ENCODE measurements at places on chromosomes 7 and 10.

GRCh38 chr10:3238115-3238871 is 65.7 kb upstream of the PITRM1 start:
- no peak for DNase-seq

- DNase-seq: no peak
Measured at GRCh38 chr7:55110282-55110992, 91.6 kb downstream of the EGFR start.

- DNase-seq: no peak
Measured at GRCh38 chr7:1149351-1149794, 10.6 kb downstream of the ZFAND2A start.

DNA sequence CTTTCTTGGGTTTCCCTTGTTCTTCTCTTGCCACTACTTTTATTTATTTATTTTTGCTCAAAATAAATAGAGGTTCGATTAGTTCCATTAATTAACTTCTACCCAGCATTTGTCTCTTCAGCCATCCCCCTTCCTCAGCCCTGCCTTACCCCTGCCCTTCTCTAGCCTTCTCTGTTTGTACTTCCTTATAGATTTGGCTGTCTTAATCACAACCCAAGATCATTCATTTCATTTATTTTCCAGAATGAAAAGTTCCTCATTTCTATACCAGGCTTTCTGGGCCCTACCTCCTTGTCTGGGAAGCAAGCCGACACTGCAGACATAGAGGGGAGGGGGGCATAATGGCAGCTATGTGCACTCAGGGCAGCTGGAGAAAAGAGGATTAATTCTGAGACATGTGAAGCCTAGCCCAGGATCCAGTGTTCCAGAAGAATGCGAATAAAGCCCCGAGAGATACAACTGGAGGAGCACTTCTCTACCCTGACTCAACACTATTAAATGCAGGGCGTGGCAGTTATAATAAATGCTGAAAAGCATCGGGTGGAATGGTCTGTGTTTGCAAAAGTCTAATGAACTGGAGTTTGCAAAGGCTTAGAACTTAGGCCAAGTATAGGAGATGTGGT is 6.4 kb upstream of the PDCD4 start:
- no peak for DNase-seq

- DNase-seq: no peak
Measured at GRCh38 chr7:39816462-39817060, 133.5 kb upstream of the CDK13 start.
